ENCODE measurements at places on chromosomes 4 and X. TPM values are rescaled to one million over a fixed set of nuclear protein-coding genes. Genes with fewer than 3 reads are reported as not detected.

- H3K36me3 ChIP-seq = peaks cover 39% of the 10 kb centered on the region
- H3K27me3 ChIP-seq = no peaks in the 10 kb centered on the region
- no peaks in the 10 kb centered on the region for H3K4me1 ChIP-seq
Measured at GRCh38 chr4:88062311-88062710, 54.9 kb downstream of the PKD2 start.

Gene IQCM
- total RNA-seq = not detected

Gene SMIM10
- total RNA-seq = 9.3 TPM

DNA sequence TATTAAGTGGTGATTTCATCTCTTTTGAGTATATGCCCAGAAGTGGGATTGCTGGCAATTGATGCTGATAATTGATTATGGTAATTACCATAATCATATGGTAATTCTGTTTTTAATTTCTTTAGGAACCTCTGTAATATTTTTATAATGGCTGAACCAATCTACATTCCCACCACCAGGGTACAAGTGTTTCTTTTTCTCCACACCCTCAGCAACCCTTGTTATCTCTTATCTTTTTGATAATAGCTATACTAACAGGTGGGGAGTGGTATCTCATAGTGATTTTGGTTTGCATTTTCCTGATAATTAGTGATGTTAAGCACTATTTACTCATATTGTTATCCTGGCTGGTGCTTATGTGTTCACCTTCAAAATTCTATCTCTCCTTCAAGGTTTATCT lies 212.6 kb downstream of the FMR1NB start:
- H3K27me3 ChIP-seq = no peaks in the 10 kb centered on the region
- H3K4me3 ChIP-seq = no peak overlapping the region
- DNase-seq = no peak
- no peaks in the 10 kb centered on the region for H3K36me3 ChIP-seq
- H3K4me1 ChIP-seq = no peaks in the 10 kb centered on the region

DNA sequence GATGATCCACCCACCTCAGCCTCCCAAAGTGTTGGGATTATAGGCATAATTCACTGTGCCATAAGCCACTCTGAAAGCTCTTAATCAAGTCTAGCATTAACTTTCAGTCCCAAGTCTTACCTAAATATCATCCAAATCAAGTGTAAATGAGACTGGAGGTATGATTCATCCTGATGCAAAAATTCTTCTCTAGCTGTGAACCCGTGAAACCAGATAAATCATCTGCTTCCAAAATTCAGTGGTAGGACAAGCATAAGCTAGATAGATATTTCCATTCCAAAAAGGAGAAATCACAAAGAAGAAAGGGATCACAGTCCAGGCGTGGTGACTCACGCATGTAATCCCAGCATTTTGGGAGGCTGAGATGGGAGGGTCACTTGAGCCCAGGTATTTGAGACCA lies 8.8 kb upstream of the TBC1D25 start:
- peaks cover 13% of the 10 kb centered on the region for H3K36me3 ChIP-seq
- H3K27ac ChIP-seq = no peak overlapping the region
- no peaks in the 10 kb centered on the region for H3K4me1 ChIP-seq
- no peak overlapping the region for H3K4me3 ChIP-seq

DNA sequence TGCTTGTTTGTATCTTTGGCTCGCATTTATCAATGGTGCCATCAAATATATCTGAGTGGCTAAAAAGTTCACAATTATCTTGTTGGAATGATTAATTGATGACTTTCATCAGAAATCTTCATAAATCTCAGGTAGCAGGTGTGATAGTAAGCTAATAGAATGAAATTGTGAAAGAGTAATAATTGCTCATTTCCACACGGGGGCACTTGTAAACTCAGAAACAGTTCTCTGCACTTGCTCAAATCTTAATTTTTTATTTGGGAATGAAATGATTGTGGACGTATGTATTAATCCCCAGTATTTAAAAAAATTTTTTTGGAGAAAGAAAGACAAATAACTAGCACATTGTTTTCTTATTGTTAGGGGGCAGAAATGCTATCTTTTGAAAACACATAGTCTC lies 132.8 kb downstream of the DTHD1 start:
- DNase-seq = no peak
- H3K36me3 ChIP-seq = no peaks in the 10 kb centered on the region
- H3K27ac ChIP-seq = no peak overlapping the region
- no peaks in the 10 kb centered on the region for H3K4me1 ChIP-seq
- no peak overlapping the region for H3K4me3 ChIP-seq

- H3K36me3 ChIP-seq = no peaks in the 10 kb centered on the region
- H3K4me1 ChIP-seq = peaks cover 7% of the 10 kb centered on the region
- DNase-seq = no peak
- H3K27ac ChIP-seq = no peak overlapping the region
- no peaks in the 10 kb centered on the region for H3K27me3 ChIP-seq
Measured at GRCh38 chrX:23012162-23012561, 12.4 kb downstream of the DDX53 start.

- no peaks in the 10 kb centered on the region for H3K36me3 ChIP-seq
- no peak overlapping the region for H3K4me3 ChIP-seq
- H3K4me1 ChIP-seq = no peaks in the 10 kb centered on the region
- H3K27ac ChIP-seq = no peak overlapping the region
Measured at GRCh38 chr4:47221721-47222120, 190.4 kb downstream of the GABRB1 start.

DNA sequence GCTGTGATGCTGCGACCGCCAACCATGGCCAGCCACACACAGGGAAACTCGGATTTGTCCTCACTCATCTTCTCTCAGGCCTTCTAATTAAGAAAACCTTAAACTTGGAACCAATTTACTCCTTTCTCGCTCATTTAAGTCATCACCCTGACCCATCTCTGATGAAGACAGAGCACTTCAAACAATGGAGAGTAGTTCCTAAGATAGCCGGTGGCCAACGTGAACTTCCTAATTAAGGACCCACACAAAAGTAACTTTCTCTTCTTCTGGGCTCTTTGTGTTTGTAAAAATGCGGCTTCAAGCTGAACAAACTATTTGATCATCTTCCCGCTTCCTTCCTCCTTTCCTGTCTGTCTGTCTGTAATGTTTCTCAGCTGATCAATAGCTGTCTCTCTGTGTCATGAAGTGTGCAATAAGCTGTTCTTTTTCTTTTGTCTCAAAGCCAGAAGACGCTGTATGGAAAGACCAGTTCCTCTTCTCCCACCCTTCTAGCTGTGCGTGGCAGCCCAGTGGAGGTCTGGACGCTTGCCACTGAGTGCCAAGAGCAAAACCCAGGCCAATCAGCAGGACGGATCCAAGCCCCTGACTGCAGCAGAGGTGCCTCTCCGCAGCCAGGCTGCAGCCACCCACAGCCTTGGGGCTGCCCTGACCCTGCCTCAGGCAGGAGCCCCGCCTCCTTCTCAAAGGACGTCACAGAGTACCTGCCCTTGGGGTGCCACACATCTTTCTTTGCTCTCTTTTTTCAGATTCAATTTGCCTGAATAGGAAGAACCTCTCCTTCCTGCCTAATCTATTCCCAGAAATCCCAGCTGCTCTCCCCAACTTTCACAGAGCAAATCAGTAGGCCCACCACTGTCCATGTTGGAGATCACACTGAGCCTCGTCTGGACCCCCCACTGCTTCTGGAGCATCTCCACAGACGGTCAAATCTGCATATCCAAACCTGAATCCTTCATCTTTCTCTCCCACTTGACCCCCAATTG lies 59.3 kb downstream of the MAML3 start:
- H3K4me1 ChIP-seq = no peaks in the 10 kb centered on the region
- peak overlapping the region; percentile 64 for H3K27ac ChIP-seq
- H3K4me3 ChIP-seq = no peak overlapping the region
- H3K27me3 ChIP-seq = no peaks in the 10 kb centered on the region
- H3K36me3 ChIP-seq = no peaks in the 10 kb centered on the region
- DNase-seq = peak; percentile 83
